Eye (tissue), 1 donor: ENCODE measurements at places on chromosomes 11 and 22.

DNA sequence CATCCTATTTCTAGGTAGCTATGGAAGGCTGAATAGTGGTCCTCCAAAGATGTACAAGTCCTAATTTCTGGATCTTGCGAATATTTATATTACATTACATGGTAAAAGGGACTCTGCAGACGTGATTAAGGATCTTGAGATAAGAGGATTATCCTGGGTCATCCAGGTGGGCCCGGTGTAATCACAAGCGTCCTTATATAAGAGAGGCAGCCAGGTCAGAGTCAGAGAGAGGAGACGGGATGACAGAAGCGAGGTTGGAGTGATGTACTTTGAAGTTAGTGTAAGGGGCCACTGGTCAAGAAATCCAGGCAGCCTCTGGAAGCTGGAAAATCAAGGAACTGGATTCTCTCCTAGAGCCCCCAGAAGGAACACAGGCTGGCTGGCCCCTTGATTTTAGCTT is 70.1 kb upstream of the MYOD1 start:
- DNase-seq = no peak

DNA sequence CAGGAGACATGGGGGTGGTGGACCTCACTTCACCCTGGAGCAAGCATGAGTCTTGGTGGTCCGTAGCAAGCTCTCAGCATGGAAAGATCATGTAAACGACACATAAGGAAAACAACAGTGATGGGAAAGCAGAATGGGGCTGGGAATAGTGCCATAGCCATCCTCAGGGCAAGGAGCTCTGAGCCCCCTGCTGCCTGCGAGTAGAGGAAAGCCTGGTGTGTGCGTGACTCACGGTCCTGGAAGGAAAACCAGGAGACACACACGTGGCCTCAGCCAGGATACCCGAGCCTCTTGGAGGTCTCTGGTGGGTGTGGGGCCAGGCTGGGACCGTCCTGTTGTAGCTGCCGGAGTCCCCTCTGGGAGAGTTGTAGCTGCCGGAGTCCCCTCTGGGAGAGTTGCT is 12.4 kb downstream of the SHANK3 start:
- no peak for DNase-seq

DNA sequence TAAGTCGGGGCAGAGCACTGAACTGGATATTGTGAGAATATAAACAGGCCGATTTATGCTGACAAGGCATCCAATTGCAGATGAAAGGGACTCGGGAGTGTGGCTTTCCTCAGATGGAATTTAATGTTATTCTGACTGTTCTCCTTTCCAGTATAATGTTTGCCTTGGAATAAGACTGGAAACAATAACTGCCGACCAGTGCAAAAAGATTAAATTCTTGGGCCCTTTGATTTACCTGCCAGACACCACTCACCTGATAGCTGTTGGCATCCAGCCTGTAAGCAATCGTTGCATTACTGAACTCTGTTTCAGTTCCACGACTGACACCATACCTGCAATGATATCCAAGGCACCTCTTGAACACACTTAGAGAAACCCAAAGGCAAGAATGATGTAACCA is 10.9 kb downstream of the NUP160 start:
- DNase-seq = no peak

- DNase-seq = no peak
Measured at GRCh38 chr11:44748606-44749005, 21.8 kb downstream of the TSPAN18 start.

- no peak for DNase-seq
Measured at GRCh38 chr11:93491973-93492372, 51.2 kb downstream of the SMCO4 start.
